ENCODE measurements at places on chromosomes 12 and 14.

GRCh38 chr12:78271546-78271945 is 440.9 kb downstream of the NAV3 start:
- DNase-seq, result no peak

DNA sequence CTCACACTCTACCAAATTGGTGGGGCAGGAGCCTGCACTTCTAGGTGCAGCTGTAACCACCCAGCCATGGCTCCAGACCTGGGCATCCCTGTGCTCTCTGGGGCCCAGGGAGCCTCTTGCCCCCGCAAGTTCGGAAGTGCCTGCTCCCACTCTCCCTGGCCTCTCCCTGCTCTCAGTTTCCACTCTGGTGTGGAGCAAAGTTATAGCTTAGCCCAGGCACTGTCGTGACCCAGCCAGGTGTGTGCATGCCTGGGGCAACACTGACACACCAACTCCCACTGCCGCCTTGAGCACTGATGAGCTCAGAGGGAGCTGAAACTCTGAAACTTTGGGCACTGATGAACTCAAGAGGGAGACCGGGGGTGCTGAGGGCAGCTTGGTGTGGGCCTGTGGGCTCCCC is 8.7 kb upstream of the FBXO33 start:
- DNase-seq, result no peak

DNA sequence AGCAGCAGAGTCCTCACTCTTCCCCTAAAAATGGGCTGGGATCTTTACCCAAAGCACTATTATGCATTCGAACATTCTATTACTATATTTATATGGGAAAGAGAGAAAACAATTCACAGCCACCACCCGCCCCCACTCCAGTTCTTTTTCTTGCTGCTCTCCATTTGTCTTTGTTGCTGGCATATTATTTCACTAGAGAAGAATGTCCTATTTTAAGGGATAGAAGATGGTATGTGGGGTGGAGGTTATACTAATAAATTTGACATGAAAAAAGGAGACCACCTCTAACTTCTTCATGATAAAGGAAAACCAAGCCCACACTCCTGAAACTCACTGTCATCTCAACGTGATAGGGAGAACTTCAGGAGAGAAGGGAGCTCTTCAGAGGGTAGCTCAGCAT is 28.5 kb upstream of the NTF3 start:
- DNase-seq, result no peak

GRCh38 chr14:98348505-98348904 is 923.5 kb downstream of the BCL11B start:
- DNase-seq, result no peak

DNA sequence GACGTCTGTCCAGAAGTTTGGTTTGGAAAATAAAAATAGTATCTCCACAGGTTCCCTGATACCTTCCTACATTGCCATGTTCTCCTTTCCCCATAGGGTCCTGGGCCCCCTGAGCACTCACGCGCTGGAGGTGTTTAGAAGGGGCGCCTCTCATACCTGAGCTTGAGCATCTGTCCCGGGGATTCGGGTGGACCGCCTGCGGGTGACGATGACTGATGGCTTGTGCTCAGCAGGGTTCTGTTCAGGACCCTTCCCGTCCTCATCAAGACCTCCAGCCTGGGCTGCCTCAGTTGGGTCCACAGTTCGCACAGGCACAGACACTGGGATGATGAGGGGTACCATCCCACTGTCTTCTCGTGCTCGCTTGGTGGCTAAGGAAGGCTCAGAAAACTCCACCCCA is 22.7 kb upstream of the PNMA1 start:
- DNase-seq, result no peak

GRCh38 chr12:112599871-112600270 is 181.1 kb downstream of the PTPN11 start:
- DNase-seq, result no peak

DNA sequence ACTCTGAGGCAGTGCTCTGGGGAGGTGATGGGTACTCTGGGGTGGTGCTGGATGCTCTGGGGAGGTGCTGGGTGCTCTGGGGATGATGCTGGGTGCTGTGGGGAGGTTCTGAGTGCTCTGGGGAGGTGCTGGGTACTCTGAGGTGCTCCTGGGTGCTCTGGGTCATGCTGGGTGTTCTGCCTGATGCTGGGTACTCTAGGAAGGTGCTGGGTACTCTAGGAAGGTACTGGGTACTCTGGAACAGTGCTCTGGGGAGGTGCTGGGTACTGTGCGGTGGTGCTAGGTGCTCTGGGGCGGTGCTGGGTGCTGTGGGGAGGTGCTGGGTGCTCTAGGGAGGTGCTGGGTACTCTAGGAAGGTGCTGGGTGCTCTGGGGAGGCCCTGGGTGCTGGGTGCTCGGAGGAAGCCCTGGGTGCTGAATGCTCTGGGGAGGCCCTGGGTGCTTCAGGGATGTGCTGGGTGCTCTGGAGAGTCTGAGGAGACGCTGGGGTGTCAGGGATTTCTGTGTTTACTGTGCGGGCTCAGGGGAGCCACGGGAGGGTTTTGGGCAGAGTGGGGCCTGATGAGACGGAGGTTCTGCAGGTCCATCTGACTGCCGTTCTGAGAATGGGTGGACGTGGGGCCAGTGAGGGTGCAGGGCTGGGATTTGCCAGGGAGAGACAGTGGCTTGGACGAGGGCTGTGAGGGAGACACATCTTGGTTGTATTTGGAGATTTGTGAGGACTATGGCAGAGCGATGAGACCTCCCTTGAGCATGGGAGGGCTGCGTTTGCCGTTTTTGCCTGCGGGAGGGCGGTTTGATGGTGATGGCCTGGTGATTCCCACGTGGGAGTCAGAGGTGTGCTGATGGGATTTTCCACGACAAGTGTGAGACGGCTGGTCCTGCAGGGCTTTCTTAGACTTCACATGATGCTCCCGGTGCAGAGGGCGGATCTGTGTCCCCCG is 30.0 kb downstream of the MMP17 start:
- no peak for DNase-seq

- no peak for DNase-seq
Observed at GRCh38 chr14:59439256-59439965, 25.8 kb downstream of the GPR135 start.

- DNase-seq, result no peak
Observed at GRCh38 chr12:49664591-49665239, 41.4 kb downstream of the PRPF40B start.

GRCh38 chr12:126384026-126384564 is 1318.9 kb downstream of the AACS start:
- no peak for DNase-seq

- no peak for DNase-seq
Observed at GRCh38 chr12:8781381-8782127, 40.9 kb upstream of the A2ML1 start.

DNA sequence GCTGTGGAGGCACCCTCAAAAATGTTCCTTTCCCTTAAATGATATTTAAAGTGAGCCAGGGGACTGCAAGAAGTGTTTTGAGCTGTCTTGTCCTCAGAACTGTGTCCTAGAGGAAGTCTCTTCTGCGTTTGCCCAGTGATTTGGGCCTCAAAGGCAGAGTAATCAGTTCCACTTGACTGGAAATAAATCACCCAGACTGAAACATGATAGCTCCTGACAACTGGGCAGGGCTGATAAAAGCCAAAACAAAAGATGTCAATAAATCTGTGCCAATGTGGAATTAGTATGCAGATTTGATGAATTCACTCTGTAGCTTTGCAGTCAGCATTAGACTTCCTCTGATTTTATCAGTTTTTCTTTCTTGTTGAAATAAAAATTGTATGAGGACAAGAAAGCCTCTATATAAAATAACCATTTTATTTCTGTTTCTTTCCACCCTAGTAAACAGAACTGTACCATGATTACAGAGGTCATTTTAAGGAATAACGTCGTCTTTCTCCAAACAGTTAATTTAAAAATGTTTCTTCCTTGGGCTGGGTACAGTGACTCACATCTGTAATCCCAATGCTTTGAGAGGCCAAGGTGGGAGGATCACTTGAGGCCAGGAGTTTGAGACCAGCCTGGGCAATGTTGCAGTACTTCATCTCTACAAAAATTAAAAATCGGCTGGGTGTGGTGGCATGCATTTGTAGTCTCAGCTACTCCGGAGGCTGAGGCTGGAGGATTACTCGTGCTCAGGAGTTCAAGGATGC is 180.8 kb downstream of the ERC1 start:
- DNase-seq, result no peak

DNA sequence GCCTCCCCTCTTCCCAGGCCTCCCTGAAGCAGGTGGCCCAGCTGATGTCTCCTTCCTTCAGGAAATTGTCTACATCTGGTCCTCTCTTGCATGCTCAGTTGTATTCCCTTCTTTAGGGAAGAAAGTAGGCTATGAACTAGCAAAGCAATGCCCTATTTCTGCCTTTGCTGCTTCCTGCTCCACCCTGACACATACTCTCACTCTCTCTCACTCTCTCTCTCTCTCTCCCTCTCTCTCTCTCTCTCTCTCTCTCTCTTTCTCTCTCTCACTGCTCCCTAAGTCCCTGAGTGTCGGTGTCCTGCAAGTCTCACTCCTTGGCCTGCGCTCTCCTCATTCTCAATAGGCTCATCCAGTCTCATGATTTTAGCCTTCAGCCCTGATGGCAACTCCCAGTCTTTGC is 19.4 kb upstream of the PARP11 start:
- no peak for DNase-seq

GRCh38 chr12:70122804-70123203 is 120.4 kb upstream of the CNOT2 start:
- no peak for DNase-seq

DNA sequence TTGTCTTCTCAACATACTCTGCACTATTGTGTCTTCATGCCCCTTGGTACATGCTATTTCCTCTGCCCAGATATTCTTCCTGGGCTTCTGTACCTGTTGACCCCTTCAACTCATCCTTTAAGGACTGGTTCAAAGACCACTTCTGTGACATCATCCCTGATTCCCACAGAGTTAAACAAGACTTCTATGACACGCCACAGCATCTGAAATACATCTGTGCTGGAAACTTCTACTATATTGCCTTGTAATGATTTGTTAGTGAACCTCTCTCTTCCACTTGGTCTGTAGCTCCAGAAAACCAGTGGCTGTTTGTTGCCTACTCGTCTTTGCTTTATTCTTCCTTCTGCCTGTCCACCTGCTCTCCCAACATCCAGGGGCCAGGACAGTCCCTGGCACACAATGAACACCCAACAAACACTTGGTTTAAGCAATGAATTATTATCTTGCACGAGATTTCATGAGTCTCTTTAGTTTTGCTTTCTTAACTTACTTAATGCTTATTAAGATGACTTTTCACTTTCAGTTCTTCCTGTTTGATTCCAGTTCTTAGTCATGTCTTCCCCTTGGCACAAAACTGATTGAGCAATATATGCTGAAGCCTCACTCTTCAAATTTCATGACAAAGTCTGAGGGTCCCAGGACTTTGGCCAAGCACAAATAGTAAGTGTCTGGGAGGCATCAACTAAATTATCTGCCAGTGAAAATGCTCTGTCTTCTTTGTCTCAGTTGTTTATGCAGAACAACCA is 485.9 kb downstream of the APAF1 start:
- no peak for DNase-seq

DNA sequence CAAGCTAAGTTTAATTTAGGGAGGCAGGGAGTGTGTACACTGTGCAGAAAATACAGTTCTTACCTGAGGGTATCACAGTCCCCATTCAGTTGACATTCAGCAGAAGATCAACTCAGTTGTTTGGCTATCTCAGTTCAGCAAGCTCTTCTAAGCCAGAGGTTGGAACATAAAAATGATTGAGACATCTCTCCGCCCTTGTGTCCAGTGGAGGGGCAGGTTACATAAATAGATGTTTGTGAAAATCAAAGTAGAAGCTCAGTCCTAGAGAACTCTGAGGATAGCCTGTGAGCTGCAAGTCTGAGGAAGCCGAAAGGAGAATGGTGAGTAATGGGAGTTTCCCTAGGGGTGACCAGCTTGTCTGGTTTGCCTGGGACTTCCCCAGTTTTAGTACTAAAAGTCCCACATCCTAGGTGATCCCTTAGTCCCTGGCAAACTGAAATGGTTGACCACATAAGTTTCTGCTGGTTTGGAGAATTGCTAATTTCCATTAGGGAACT is 251.4 kb upstream of the ATP2B1 start:
- DNase-seq, result no peak

DNA sequence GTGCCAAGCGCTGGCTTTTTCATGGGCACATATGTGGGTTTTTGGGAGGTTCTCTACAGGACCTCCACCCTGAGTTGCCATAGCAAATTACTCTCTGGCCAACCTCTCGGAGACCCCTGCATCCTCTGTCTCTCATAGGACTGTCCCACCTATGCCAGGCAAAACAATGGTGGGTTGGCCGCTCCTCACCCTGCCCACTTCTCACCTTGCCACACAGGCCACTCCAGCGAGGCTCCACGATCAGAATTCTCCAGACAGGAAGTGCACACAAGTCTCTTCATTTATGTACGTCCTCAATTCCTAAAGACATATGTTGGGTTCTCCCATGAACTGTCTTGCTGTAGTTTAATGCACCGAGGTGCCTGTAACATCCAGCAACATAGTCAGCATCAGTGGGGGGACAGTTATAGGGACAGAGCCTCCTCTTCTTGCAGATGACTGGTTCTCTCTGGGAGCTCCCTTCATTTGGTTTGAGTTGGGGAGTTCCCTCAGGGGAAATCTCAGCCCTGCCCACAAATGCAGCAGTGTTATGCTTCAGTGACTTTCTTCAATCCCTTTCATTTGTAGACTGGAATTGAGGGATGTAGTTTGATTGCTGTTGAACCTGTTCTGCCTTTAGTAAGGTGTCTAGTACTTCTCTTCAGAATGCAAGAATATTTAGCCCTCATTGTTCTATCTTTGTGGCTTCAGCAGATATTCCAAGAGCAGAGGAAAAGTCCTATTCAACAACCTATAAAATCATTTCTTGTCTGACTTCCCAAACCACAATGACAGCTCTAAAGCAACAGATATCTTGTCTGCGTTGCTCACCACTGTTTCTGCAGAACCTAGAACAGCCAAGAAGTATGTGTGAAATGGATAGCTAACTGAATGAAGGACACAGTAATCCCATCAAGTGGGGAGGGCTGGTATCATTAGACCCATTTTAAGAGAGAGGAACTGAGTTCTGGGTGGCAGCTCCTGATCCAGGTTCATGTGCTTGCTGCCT is 2.8 kb upstream of the LTBP2 start:
- DNase-seq, result no peak

GRCh38 chr12:88313554-88313953 is 171.4 kb downstream of the TMTC3 start:
- DNase-seq, result no peak

- no peak for DNase-seq
Observed at GRCh38 chr12:1949771-1950470, 31.5 kb upstream of the CACNA2D4 start.

DNA sequence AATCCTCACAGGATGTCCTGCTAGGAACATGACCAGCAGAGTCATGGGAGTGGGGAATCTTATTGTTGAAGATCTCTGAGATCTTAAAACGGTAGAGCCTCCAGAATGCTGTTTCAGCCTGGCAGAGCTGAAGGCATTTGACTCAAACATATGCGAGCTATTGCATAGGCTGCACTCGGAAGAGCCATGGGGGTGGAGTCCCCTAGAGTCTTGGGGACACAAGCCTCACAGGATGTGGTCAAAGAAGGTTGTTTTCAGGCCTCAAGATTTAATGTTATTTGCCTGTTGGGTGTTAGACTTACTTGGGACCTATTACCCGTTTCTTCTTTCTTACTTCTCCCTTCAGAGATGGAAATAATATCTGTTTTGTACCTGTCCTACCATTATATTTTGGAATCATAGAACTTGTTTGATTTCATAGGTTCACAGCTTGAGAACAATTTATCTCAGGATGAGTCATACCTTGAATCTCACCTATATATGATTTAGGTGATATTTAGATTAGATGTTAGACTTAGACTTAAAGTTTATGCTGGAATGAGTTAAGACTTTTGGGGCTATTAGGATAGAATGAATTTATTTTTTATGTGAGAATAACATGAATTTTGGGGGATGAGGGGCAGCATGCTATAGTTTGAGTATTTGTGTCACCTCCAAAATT is 172.2 kb upstream of the ATP2B1 start:
- DNase-seq, result no peak
